ENCODE measurements at places on chromosomes 11 and 22.

DNA sequence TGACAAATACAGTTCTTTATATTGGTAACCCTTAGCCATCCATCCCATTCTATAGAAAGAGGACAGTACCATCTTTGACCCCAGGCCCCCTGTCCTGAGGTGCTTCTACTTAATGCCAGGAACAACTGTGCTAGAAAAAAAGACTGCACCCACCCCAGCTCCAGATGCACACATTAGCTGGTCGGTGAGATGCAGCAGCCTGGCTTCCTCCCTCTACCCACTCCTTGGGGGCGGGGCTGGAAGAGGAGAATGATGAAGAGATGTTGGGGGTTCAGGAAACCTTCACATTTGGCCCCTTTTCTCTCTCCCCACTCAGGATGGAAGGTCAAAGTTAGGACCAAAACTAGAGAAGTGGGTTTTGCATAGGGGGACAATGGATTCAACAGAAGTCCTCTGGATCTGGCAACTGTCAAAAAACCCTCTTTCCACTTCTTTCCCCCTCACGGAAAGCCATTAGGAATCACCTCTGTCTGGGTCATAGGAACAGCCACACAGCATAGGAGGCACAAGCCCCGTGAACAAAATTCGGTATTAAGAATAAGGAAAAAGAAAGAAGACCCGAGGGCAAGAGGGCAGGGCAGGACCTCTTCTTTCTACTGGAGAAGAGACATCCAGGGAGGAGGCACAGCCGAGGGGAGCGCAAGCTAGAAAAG lies 755 bp downstream of the NRIP3 start:
- DNase-seq: no peak

DNA sequence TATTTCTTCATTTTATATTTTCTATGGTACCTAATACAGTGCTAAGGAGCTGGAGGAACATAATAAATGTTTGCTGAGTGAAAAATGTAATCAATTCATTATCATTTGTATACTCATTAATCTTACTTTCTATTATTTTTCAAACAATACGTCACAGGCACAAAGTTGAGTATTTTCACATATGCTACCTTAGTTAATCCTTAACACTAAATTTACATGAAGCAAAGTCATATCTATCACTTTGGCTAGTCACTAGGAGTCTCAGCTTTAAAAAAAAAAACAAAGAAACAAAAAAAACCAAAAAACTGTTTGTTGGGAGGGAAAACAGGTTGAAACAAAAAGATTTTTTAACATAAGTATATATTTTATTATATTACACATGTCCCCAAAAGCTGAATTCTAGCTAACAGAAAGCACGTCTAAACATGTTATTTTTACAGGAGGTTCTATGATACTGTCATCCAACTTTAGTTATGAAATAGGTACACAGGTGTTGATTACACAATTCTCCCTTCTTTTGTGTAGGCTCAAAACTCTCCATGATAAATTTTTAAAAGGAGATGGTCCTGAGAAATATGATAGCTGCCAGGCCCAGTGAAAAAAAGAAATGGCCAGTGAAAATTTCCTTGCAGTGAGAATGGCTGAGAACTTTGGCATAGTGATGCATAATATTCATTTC lies 14.3 kb downstream of the HPS5 start:
- no peak for DNase-seq

GRCh38 chr11:33931067-33931466 lies 39.2 kb upstream of the LMO2 start:
- no peak for DNase-seq

- no peak for DNase-seq
These were observed 791.2 kb upstream of the FAT3 start for GRCh38 chr11:91433284-91434010.

DNA sequence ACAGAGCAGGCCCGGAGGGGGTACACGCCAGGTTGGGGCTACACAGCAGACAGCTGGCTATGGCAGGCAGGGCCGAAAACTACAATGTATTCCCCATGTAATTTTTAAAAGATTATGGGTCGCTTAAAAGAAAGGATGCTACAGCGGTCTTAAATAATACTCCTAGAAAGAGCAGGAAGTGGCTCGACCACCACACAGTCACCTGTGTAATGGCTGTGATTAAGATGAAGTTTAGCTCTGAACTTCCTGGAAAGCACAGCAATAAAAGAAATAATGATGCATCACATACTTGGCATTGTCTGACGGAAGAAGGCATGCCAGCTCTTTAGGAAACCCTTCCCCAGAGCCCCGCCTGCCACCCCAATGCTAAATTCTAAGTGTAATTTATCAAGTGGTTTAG lies 32.6 kb downstream of the WNT11 start:
- DNase-seq: no peak

DNA sequence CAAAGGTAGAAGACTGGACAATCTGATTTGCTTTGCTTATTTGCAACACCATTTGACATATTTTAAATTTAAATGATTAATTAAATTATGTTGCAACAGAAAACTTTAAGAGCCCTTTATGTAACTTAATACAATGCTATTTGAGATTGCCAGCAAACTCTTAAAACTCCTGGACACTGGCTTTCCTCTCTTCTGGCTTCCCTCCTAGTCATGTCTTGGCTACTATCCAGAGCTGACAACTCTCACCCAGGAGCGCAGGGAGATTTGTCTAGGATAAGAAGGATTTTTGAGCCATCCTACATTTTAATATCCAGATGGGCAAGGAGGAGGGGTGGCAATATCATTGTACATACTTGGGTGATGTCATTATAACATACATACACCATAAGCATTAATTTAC lies 134.3 kb downstream of the ELP4 start:
- DNase-seq: no peak

GRCh38 chr11:100805506-100806199 lies 118.6 kb downstream of the ARHGAP42 start:
- no peak for DNase-seq

GRCh38 chr11:5345831-5346230 lies 2.5 kb upstream of the OR51B5 start:
- DNase-seq: no peak

DNA sequence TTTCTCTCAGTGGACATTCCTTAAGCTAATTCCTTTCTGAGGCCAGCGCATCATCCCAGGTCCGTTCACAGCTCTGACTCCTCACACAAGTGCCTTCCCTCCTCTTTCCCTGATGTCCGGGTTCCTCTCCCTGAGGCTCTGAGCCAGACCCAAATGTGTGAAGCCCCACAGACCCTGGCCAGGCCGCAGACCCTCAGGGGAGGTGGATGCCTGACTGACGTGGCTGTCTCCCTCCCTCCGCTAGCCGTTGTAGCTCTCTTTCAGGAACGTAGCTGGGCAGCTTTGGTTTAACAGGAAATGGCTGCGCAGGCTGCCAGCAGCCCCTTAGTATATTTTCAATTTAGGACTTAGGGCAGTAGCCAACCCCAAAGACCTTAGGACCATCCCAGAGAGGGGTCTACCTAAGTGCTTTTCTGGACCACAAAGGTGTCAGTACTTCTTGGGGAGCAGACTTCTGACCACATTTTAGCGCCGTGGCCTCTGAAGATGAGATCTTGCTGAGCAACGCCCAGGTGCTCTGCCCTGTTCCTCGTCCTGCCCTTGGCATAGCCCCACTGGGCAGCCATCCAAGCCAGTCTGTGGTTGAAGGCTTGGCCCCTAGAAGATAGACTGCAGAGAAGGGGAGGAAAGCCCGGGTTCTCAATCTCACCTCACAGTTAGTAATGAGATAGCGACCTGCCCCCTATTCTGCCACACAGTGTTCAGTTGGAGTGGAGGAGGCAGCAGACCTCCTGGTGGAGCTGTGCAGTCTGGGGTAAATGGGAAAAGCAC lies 27.0 kb downstream of the MYBPC3 start:
- DNase-seq: no peak

- no peak for DNase-seq
These were observed 14.8 kb upstream of the INCENP start for GRCh38 chr11:62108971-62109404.

- no peak for DNase-seq
These were observed 84.7 kb downstream of the MAML2 start for GRCh38 chr11:96257972-96258934.

GRCh38 chr11:106379265-106379664 lies 301.8 kb downstream of the AASDHPPT start:
- DNase-seq: no peak

- no peak for DNase-seq
These were observed 26.8 kb downstream of the CLDN25 start for GRCh38 chr11:113806406-113806805.

DNA sequence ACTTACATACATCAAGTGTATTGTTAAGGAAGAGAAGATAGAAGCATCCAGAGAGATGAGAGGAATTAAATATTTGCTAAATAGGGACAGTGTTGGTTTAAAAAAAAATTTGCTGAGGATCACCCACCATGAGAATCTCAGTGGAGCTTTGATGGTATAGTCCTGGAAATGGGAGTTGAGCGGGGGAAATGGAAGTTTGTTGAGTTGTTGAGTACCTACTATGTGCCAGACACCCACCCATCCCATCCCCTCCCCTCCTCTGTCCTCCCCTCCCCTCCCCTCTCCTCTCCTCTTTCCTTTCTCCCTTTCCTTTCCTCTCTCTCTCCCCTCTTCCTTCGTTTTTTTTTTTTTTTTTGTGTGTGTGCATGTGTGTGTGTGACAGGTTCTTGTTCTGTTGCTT lies 4.7 kb upstream of the MFRP start:
- DNase-seq: no peak

DNA sequence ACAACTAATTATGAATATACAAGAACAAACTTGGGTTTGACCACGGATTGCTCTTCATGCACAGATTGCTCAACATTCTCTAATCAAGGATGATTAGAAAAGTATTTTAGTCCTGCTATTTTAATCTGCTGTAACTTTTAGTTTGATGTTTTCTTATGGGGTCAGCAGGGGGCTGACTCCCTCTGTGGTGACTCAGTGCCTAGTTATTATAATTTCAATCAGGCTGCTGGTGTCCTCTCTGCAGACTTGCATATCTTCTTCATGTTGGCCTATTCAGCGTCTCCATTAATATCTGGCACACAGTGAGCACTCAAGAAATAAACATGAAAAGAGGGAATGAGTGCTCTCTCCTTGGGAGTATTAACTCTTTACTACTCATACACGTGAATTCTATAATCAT lies 223.8 kb upstream of the DDI1 start:
- no peak for DNase-seq

GRCh38 chr11:68904248-68904847 lies 657 bp downstream of the IGHMBP2 start:
- DNase-seq: no peak

DNA sequence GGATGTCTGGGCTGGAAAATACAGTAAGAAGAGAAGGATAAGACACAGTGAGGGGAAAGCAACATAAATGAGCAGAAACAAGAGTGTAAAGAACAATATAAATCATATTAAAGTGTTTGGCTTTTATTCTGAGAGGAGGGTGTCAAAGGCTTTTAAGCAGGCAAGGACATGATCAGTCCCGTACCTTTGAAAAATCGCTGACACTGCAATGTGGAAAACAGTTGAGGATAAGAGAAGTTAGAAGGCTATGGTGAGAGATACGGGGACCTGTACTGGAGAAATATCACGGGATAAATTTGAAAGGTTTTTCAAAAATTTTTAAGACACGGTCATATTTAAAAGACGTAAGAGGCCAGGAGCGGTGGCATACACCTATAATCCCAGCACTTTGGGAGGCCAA lies 30.3 kb downstream of the CDON start:
- DNase-seq: no peak

DNA sequence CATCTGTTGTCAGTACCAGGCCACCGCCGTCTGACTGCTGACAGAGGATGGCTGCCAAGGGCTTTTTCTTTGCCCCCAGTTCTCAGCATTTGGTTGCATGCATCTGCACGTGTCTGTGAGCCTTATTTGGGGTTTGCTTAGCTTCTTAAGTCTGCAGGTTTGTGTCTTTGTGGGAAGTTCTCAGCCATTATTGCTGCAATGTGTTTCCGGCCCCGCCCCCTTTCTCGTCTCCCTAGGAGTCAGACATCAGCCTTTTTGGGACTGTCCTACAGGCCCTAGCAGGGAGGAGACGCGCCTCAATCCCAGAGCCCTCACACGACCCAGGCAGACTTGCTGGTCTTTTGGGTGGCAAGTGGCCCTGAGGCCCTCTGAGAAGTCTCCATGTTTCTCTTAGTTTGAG lies 8.0 kb downstream of the MOB2 start:
- DNase-seq: no peak

- DNase-seq: no peak
These were observed 6.5 kb downstream of the MLC1 start for GRCh38 chr22:50078761-50079160.

GRCh38 chr11:62125316-62125715 lies 1.5 kb downstream of the INCENP start:
- DNase-seq: no peak

DNA sequence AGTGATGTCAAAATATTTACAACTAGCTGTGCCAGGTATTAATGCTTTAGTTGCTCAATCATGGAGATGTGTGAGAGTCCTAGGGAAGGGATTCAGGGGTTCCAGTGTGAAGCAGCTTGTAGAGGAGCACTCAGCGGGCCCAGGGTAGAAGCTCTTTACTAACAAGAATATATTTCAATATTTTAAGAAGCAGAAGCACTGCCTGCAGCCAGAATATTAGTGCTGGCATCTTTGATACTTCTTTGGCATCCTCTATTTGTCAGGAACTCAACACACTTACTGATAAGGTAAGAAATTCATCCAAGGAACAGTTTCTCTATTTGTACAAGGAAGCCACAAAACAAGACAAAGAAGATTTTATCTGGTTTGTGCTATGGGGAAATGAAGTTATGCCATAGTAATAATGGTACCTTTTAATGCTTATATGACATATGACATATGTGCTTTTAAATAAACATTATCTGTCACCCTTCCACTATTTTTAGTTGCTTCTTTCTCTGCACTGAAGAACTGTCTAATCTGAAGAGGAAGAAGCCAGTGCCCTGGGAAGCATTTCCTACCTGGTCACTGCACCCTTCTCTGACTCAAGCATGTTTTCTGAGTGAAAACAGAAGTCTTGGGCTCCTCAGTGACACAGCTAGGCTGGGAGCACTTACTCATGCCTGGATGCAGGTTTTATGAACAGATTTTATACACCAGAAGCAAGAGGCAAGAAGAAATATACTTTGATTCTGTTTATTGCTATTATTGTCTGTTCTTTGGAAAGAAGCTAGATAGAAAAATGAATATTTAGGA lies 388.1 kb upstream of the CCDC90B start:
- DNase-seq: no peak

DNA sequence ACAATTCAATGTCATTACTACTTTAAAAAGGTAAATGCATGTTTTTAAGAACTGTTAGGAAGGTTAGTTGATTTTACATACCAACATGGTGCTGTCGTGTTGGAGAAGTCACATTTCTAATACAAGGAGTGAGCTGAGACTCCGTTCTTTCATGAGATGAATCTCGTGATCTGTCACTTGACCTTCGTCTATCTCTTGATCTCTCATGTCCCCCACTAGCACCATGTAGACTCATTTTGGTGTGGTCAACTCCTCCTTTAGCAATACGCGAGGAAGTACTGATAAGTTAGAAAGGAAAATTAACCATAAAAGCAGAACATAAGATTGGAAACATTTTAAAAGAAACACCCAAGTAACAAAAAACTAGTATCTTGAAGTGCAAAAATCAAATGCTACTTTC lies 41.5 kb downstream of the BTBD10 start:
- DNase-seq: no peak

GRCh38 chr11:30107899-30108298 lies 91.1 kb upstream of the KCNA4 start:
- DNase-seq: no peak

Data from D721Med (cell line).